GM04503 (cell line): ENCODE measurements at places on chromosomes 5 and 9.

DNA sequence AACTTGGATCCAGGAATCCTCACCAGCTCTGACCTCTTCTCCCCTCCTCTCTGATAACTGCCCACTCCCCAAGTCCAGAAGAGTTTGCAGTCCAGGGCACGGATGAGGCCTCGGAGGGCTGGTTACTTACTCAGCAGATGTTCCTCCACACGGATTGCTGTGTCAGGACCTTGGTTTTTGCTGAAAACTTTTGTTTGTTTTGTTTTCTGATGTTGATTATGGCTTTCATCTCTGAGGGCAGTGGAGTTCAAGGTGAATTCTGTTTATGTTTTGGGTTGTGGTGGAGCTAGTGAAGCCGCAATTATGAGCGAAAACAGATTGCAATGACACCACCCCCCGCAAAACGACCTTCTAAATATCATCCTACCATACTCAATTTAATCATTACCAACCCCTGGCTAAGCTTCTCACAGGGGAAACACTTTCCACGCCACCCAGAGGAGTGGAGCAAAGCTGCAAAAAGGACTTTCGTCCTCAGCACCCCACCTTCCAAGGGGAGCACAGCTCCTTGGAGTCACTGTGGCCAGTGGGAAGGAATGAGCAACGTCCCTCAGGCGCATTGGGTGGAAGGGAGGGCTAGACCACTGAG lies 92.7 kb upstream of the SAP30L start:
- no peak for DNase-seq

DNA sequence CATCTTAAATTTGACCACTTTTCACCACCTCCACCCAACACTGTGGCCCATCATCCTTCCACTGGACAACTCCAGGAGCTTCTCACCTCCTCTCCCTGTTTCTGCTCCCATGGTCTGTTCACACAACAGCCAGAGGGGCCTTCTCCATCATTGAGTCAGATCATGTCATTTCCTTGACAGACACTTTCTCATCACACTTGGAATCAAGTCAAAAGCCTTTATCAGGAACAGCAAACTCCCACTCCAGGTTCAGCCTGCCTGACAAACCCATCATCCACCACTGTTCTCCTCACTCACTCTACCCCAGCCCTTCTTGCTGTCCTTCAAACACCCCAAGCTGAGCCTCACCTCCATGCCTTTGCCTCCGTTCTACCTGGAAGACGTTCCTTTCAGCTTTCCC lies 78.4 kb upstream of the ADRA1B start:
- DNase-seq: no peak

DNA sequence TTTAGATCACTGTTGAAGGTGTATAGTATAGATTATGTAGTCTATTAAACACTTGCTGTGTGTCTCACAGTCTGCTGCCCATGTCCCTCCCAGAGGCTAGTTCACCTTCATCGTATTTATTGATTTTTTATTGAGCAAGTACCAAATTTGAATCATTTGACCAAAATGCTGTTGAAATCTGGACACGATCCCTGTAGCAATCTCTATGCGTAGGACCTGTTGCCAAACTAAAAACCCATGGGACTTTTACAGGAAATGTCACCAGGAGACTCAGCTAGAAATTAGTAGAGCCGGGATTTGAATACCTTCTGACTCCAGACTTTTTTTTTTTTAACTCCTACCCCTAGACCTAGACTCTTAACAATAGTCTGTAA lies 17.5 kb downstream of the SLC31A1 start:
- no peak for DNase-seq

- DNase-seq: no peak
These were observed 25.1 kb downstream of the PUM3 start for GRCh38 chr9:2818804-2819121.

GRCh38 chr5:181099602-181100086 lies 31.3 kb downstream of the OR2V1 start:
- DNase-seq: no peak

- DNase-seq: no peak
These were observed 7.8 kb downstream of the EXOSC2 start for GRCh38 chr9:130701059-130702022.

DNA sequence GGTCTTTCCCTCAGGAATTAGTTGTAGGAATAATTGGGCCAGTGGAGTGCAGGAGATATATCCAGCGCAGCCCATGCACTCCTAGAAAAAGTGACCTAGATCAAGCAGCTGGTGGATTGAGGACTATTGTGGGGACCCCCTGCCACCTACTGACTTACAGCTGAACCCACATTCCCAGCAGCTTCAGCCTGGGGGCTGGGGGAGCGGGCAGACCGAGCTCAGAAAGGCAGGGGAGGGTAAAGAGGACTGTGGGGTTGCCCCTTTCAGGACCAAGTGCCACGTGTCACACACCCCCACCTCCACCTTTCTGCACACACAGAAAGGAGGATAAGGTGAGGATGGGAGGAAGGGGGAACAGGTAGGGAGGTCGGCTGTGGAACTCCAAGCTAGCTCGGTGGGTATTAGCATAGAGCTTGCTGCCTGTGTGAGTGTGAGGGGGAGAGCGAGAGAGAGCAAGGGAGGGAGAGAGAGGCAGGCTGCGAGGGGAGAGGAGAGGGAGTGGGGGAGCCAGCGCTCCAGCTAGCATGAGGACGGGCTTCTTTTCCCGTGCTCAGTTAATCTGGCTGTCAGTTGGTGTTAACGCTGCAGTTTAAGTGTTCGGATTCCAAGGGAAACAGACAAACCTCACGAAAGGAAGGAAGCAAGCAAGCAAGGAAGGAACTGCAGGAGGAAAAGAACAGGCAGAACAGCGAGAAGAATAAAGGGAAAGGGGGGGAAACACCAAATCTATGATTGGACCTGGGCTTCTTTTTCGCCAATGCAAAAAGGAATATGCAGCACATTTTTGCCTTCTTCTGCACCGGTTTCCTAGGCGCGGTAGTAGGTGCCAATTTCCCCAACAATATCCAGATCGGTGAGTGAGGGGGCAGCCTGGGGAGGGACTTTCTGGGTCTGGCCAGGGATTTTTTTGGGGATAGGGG lies at the start of gene GRIA1:
TSS of gene GRIA1 (plus strand) at position 553 of the 920 bp plus-strand sequence.
- DNase-seq: no peak

GRCh38 chr9:130030651-130031127 lies 12.3 kb downstream of the FNBP1 start:
- no peak for DNase-seq

DNA sequence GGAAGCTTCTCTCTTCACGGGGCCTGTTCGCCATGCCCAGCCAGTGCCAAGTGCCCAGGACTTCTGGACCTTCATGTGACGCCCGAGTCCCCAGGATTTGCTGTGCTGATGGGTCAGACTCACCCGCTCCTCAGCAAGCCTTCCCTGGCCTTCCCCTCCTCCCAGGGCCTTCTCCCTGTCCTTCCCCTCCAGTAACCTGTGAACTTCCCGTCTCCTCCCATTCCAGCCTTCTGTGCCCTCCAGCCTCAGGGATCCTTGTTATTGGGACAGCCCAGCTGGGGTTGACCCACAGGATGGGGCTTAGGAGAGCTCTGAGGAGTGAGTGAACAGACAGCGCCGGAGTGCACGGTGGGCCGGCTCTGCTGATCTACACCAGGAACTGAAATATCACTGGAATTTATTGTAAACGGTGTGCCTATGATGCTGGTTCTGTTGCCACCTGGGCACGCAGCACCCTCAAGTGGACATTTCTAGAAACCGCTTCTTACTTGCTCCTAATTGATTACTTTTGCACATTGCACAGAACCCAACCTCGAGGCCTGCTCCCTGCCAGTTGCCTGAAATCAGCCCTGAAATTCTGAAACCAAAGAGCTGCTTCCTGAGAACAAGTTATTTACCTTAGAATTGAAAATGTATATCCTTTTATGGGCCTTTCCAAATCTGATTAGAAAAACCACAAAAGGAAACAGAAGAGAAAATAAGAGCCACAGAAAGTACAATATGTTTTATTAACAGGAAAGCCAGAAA lies 1.5 kb downstream of the SPAAR start:
- DNase-seq: no peak

GRCh38 chr9:3332802-3333201 lies 193.0 kb downstream of the RFX3 start:
- no peak for DNase-seq

GRCh38 chr9:108996643-108997042 lies 16.7 kb downstream of the CTNNAL1 start:
- no peak for DNase-seq

DNA sequence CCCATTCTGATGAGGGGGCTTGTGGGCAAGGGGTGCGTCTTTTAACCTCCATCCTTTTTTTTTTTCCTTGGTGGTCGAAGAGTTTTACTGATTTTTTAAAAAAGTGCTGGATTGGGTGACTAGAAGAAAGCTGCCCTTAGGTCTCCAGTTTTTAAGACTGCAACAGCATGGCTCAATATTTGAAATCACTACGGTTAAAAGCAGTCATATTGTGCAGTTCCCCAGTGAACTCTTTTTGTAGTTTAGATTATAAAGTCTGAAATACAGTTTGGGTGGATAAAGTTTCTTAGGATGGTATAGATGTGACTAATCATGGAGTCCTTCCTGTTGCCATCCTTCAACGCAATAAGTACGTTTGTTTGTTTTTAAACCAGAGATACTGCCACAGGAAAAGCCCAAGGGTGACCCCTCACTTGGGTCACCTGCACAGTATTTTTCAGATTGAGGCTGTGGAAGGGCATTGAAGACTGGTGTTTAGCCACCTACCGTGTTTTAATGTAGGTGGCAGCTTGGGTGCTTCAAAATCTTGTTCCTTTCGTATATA lies 520 bp upstream of the DHFR start:
- no peak for DNase-seq

DNA sequence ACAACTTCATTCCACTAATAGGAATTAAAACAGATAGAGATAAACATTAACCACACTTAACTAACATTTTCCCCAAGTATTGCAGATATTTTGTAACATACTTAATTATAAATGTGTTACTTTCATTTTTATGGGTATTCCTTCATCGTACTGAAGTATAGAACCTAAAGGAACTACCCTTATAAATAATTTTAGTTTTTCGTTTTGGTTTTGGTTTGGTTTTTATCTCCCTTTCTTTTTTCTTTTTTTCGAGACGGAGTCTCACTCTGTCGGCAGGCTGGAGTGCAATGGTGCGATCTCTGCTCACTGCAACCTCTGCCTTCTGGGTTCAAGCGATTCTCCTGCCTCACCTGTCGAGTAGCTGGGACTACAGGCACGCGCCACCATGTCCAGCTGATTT lies 60.1 kb upstream of the LMNB1 start:
- DNase-seq: no peak

DNA sequence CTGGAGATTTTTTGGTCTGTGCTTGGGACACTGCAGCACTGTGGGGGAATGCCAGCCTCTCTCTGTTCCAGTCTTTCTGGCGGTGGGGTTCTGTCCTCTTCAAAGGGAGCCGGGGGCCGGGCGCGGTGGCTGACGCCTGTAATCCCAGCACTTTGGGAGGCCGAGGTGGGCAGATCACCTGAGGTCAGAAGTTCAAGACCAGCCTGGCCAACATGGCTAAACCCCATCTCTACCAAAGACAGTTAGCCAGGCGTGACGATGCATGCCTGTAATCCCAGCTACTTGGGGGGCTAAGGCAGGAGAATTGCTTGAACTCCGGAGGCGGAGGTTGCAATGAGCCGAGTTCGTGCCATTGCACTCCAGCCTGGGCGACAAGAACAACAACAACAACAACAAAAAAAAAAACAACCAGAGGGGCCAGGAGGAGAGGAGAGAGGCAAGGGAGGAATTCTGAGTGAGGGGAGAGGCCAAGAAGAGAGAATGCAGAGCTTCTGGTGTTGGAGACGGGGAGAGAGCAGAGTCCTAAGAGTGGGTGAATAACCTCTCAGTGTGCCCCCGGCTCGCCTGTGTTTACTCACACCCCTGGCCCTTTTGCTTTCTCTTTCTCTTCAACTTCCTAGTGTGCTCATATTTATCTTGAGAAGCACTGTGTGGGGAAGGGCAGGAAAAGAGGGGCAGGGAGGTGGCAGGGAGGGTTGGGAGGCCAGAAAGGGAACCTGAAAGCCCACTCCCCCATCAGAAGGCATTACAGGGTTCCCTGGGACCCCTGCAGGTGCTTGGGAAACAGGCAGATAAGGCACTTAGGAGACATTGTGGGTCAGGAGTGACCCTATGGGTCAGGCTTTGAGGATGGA lies 3.2 kb upstream of the SET start:
- no peak for DNase-seq

DNA sequence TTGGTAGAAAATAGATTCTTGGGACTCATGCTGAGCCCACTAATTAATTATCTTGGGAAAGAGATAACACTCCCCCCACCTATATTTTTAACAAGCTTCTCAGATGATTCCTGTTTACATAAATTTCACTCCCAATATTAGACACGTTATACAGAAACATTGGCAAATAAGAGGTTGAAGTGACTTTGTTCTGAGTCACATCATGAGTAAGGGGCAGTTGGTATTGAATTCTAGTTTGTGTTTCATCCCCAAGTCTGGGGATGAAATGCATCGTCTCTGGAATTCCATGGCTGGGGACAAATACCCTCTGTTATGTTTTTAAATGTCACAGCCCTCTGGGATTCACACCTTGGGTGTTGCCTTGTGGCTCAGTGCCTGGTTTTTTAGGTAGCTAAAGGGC lies 41.0 kb downstream of the BASP1 start:
- no peak for DNase-seq

- no peak for DNase-seq
These were observed 517.0 kb upstream of the PAPPA start for GRCh38 chr9:115636596-115636995.

- no peak for DNase-seq
These were observed 73.9 kb downstream of the RMI1 start for GRCh38 chr9:84054341-84055010.

GRCh38 chr5:132556153-132556762 lies 519 bp upstream of the RAD50 start:
- DNase-seq: no peak

DNA sequence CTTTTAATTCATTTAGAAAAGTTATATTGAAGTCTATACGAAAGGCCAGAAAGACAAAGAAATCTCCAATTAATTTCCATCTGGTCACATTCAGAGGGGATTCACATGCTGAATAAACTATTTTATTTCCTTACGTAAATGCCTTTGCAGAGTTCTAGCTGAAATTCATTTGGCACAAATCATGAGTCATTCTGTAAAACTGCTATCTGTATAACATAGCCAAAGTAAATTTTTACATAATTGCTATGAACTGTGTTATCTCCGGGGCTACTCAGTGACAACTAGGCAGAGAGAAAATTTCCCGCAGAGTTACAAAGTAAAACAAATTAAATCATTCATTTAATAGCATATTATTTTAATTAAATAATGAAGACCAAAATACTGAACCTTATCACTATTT lies 463.2 kb upstream of the ADAMTS16 start:
- no peak for DNase-seq

DNA sequence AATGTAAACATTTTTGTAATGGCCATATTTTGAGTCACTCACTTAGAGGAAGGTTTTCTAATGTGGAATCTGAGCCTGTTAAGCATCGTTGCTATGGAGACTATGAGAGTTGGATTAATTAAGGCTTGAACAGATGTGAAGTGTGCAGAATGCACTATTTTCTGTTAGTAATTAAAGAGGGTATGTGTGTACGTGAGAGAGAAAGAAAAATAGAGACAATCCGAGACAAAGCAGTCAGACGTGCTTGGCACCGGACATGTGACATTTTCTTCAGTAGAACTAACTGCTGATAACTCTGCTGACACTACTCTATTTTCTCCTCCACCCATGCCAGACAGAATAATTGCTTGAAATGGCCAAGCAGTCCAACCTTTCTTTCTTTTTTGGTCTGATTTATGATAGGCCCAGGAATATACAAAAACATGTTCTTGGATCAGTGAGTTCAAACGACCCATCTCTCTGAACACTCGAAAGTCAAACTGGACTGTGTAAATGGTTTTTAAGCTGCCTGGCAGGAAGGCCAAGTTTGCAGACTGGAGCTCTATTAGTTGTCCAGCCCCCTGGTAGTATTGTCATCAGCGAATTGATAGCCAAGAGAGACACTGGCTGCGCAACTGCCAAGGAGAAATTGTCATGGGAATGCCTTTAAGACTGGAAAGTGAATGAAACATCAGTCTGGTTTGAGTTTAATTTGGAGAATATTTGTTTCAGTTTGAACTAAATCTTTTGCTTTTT lies 322.1 kb downstream of the ARHGEF28 start:
- DNase-seq: no peak
